Dorsolateral prefrontal cortex (tissue), 122 donors: ENCODE measurements at places on chromosomes 11 and 22.
A peak's percentile ranks its signal among the peaks of the same experiment; 100 is the strongest.

- DNase-seq = peak; percentile 27
These were observed 7.8 kb upstream of the NFAM1 start for GRCh38 chr22:42439821-42440674.

GRCh38 chr22:45242778-45243191 is 2.1 kb upstream of the KIAA0930 start:
- DNase-seq = peak; percentile 75

- no peak for DNase-seq
These were observed 1309.7 kb downstream of the LRRC4C start for GRCh38 chr11:40149721-40150120.

DNA sequence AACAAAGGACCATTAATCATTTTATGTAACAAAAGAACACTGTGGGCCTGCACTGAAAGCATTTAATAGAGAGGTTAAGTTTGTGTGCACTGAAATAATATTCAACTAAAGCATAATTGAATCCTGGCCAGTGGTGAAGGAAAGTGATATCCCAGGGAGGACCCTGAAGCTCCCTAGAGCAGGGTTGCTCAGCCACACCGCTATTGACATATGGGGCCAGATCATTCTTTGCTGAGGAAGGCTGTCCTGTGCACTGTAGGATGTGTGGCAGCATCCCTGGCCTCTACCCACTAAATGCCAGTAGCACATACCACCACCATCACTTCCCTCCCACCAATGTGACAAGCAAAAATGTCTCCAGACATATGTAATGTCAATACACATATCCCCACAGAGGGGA is 166.1 kb upstream of the MTNR1B start:
- no peak for DNase-seq

DNA sequence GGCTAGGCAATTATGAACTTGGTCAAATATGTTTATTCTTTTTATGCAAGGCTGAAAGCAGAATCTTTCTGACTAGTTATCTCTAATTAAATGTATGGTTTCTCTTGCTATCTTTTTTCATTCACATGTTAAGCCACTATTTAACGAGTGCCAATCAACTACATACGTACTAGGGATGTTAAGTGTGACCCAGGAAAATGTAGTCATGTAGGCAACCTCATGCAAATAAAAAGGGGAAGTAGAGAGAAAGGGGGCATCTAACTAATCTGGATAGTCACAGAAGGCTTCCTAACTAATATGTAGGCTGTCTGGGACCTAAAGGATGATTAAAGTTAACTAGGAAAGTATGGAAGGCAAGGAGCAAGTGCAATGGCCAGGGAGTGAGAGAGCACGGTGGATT is 23.5 kb downstream of the TBRG1 start:
- DNase-seq = no peak

DNA sequence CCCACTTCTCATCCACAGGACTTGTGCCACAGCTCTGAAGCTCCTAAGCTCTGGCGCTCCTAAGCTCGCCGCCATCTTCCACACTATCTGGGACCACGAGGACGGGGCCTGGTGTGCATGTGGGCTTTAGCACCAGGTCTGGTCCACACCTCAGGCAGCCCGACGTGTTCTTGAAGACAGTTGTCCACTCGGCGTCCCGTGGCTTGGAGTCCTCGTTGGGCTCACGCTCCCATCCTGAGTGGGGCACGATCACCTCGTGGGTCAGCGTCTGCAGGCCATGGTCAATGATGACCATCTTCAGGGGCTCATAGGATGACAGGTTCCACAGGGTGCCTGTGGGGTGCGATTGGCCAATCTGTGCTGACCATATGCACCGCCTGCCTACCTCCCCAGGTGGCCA is 37.1 kb upstream of the TXNRD2 start:
- DNase-seq = no peak

- DNase-seq = no peak
These were observed 78.0 kb downstream of the RCN1 start for GRCh38 chr11:32168924-32169323.

GRCh38 chr22:44930711-44931035 is 79.1 kb downstream of the PHF21B start:
- DNase-seq = no peak

DNA sequence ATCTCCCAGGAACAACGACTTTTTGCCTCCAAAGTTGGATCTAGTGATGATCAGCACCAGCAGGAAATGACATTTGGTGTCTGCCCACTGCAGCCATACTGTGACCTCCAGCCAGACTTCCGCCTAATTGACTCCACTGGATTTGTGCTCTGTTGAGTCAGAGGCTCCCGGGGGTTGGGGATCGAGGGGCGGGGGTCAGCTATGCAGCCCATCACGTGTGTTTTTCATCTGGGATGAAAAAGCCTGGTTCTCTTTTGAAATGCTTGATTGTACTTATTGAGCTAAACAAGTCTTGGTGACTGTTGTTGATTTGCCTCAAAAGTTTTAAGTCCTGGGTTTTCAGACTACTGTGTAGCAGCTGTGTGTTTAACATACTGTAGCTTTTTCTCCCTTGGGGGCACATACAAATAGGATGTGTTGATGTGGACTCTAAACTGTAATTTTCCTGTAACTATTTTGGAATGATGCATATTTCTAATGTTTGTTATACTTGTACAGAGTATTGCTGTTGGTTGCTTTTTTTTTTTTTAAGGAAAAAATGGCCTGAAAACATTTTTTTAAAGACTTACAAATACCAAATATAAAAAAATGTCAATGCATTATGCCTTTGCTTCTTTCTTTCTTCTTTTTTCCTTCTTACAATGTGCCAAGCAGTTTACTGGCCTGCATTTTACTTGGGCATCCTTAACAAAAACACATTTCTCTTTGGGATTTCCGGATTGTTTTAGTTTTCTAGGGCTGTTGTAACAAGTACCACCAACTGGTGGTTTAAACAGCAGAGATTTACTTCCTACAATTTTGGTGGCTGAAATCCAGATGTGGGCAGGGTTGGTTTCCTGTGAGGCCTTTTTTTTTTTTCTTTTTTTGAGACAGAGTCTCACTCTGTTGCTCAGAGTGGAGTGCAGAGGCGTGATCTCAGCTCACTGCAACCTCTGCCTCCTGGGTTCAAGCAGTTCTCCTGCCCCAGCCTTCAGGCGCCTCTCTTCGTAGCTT is 46.1 kb upstream of the OR4B1 start:
- DNase-seq = no peak

DNA sequence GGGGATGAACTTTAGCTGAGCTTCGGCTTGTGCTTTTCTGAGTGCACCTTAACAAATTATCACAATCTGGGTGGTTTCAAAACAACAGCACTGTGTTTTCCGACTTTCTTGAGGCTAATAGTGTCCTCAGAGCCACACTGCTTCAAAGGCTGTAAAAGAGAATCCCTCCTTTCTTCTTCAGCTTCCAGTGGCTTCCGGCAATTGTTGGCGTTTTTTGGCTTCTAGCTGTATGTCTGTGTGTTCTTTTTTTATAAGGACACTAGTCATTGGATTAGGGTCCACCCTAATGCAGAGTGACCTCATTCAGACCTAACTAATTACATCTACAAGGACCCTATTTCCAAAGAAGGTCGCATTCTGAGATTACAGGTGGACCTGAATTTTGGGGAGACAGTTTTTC is 30.6 kb downstream of the KIAA1671 start:
- no peak for DNase-seq

DNA sequence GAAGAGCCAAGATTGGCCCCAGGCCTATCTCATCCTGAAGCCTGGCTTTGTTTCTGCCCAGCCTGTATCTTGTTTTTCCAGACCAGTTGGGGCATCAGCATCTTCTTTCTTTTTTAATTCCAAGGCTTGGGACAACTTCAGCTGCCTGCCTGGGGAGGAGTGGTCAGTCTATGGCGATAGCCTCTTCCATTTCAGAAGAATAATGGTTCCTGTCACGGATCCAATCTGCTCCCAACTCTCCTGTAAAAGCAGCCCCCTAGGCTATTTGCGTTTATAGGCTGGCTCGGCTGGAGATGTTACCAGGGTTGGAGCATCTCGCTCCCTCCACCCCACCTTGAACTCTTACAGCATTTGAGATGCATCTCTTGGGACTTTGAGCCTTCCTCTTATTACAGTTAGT is 145.2 kb upstream of the CADM1 start:
- no peak for DNase-seq

- DNase-seq = no peak
These were observed at the start of gene CNTF for GRCh38 chr11:58622344-58622743. CNTF (plus strand) TSS chr11:58622665; CDS start chr11:58622753, 88 bp downstream.

GRCh38 chr11:116721988-116722387 is 50.8 kb downstream of the BUD13 start:
- DNase-seq = no peak

DNA sequence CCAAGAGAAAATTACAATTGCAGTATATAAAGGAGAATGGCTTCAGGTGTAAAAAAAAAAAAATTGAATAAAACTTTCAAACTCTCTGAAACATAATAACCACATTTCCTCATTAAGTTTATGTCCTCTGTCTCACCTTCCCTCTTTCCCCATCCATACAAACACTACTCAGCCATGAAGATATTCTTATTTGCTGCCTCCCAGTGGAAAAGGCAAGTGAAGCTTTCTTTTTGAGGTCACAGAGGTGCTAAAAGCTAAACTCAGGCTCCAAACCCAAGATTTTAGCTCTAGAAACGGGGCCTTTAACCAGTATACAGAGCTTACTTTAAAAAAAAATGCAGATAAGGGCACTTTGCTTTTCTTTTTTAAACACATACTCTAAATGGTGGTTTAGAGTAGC is 1568.5 kb downstream of the FAM181B start:
- DNase-seq = no peak

- DNase-seq = no peak
These were observed 5.8 kb upstream of the SLC43A3 start for GRCh38 chr11:57432714-57433163.

GRCh38 chr11:74521666-74522252 is 28.2 kb upstream of the LIPT2 start:
- DNase-seq = no peak

DNA sequence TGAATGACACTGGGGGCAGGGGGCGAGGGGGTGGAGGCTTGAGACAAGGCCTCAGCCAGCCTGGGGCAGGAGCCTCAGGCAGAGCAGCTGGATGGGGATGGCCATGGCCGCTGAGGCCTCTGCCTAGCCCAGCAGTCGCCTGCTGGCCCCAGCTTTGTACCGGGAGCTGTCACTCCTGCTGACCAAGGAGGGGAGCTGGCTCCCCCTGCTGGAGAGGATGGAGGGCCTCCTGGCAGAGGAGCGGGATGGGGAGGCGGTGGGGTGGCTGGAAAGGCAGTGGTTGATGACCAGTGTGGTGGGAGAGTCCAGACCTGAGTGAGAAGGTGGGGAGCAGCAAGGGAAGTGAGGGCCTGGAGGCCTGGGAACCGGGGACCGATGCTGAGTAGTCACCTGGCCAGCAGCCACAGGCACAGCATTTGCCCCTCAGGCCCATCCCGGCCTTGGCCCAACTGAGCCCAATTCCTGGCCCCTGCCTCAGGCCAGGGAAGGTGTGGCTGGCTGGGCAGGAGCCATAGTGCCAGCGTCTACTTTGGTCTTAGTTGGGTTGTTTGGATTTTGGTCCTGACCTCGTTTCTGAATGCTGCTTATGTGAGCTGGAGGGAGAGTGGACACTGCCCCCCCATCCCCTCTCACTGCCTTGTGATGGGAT is 6.0 kb upstream of the SUSD2 start:
- peak; percentile 73 for DNase-seq

DNA sequence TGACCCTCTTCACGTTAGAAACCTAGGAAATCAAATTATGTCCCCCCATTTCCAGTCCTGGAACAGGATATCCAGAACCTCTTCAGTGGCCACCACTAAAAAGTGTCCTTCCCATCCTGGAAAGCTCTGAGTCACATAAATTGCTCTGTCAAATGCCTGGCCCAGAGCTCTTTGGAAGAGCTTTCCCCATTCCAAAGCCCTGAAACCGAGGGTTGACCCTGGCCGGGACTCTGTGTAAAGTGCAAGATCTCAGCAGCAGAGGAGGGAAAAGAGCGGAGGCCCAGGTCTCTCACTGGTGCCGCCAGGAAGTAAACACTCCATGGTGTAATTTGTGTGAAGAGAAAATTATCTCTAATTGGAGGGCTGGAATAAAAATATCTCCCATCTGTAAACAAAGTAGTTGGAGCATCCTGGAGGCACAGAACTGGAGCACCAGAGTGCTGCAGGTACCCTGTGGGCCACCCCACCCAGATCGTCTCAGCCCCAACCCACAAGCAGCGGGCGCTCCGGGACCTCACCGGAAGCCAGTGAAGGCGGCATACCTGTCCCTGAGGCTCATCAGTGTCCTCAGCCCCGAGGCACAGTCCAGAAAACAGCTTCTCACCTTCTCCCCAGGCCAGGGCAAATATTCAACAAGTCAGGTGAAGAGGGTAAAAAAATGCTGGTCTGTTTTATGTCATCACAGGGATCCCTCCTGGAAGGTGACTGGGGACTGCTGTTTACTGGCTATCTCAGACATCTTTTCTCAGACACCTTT is 4.7 kb upstream of the JAM3 start:
- DNase-seq = no peak

- DNase-seq = no peak
These were observed 73.2 kb downstream of the FAT3 start for GRCh38 chr11:92297567-92298553.

DNA sequence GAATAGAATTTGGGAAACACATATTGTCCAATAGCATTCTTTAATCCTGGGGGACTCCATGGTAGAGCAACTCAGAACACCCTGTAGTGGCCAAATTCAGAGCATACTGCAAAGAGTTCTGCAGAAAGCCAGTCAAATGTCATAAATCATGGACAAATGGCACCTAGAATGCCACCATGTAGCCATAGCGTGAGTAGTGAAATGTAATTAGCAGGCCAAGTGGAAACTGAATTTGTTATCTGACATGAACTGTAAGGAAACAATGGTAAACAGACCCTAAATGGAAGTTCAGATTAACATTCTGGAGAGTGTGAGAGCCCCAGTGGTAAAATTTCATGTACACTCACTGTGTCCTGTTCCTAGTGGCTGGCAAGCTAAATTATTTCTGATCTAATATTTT is 7.0 kb upstream of the PRSS23 start:
- DNase-seq = no peak

DNA sequence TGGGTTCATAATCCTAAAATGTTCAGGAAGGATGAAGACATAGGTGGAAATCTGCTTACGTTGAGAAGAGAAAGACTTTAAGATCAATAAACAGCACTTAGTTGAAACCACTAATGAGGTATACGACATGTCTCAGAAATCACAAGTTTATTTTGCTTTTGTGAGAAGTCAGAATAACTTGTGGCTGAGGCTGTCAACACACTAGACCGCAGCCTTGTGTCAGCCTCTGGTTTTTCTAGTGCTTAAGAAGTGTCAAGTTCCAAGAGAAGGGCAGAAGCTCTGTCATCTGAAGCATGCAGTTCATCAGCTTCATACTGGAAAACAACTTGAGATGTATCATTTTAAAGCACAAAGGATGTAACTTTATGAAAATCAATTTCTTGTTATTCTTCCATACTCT is 420.9 kb downstream of the METTL15 start:
- no peak for DNase-seq
